ENCODE measurements at places on chromosomes 2 and 18.

- DNase-seq: no peak
Measured at GRCh38 chr2:67652679-67653078, 255.5 kb downstream of the ETAA1 start.

- no peak for DNase-seq
Measured at GRCh38 chr18:62357079-62357719, 32.1 kb downstream of the TNFRSF11A start.

DNA sequence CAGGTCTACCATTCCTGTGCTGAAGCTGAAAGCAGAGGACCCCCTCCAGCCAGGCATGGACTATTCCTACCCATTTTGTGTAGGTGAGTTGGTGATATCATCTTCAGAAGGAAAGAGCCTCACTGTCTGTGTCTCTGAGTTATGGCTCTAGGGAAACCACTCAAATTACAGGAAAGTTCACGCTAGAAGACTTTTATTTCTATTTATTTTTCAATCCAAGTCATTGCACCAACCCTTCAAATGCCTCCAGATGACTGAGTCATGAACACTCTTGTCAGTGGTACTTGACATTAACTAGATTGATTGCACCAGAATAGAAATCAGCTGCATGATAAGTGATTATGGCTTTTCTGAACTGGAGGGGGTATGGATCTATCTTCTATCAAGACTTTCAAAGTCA is 338.4 kb downstream of the MBD2 start:
- no peak for DNase-seq

- peak; percentile 48 for DNase-seq
Measured at GRCh38 chr18:37385846-37386778, 179.5 kb downstream of the CELF4 start.

- no peak for DNase-seq
Measured at GRCh38 chr18:22683196-22683676, 249.9 kb upstream of the RBBP8 start.

All from Kasumi-1 (cell line).